ENCODE measurements at places on chromosomes 3 and 15. TPM values are rescaled to one million over a fixed set of nuclear protein-coding genes. Genes with fewer than 3 reads are reported as not detected.

SLC7A14 gene
- total RNA-seq, result under 0.01 TPM

HEG1 gene
- total RNA-seq, result 100 TPM

INSYN1 gene
- total RNA-seq, result 0.52 TPM

CASR gene
- not detected for total RNA-seq

ITIH1 gene
- total RNA-seq, result not detected

UBL7 gene
- total RNA-seq, result 81.8 TPM

GOLGA8Q gene
- total RNA-seq, result 0.24 TPM

AQP9 gene
- not detected for total RNA-seq

FGD5 gene
- total RNA-seq, result 0.24 TPM

GTPBP8 gene
- total RNA-seq, result 18.8 TPM

TF gene
- total RNA-seq, result 0.08 TPM

MYRIP gene
- total RNA-seq, result not detected

MYZAP gene
- total RNA-seq, result 0.72 TPM

KBTBD8 gene
- total RNA-seq, result 0.48 TPM

CD200R1 gene
- not detected for total RNA-seq

FBXL22 gene
- not detected for total RNA-seq

NMNAT3 gene
- 0.32 TPM for total RNA-seq

GRAMD2A gene
- total RNA-seq, result not detected

ISLR2 gene
- total RNA-seq, result 4.4 TPM

GOLGA6A gene
- 6.9 TPM for total RNA-seq

MKRN2OS gene
- total RNA-seq, result not detected

POPDC2 gene
- 0.13 TPM for total RNA-seq

CDAN1 gene
- 9.1 TPM for total RNA-seq

RBPMS2 gene
- not detected for total RNA-seq

SIDT1 gene
- 0.13 TPM for total RNA-seq

FRMD5 gene
- total RNA-seq, result 0.24 TPM

ARPIN gene
- total RNA-seq, result 11.6 TPM

TBCCD1 gene
- 14.0 TPM for total RNA-seq

AGTR1 gene
- 3.0 TPM for total RNA-seq

MASP1 gene
- 1.8 TPM for total RNA-seq

SKOR1 gene
- total RNA-seq, result 0.13 TPM

ITPKA gene
- total RNA-seq, result 44.2 TPM

PFN2 gene
- total RNA-seq, result 128 TPM

COL8A1 gene
- total RNA-seq, result 40.2 TPM

FETUB gene
- not detected for total RNA-seq

SELENOS gene
- total RNA-seq, result 105 TPM

FANCD2 gene
- total RNA-seq, result 20.2 TPM

MED12L gene
- total RNA-seq, result 0.80 TPM

ARRDC4 gene
- total RNA-seq, result 22.7 TPM

FANCD2OS gene
- total RNA-seq, result not detected

GOLGA8J gene
- total RNA-seq, result not detected

GOLGA8O gene
- 0.24 TPM for total RNA-seq

SLC22A14 gene
- total RNA-seq, result not detected

ANKRD34C gene
- total RNA-seq, result not detected

C3orf38 gene
- total RNA-seq, result 13.4 TPM

CA12 gene
- total RNA-seq, result 10.3 TPM

TXNRD3 gene
- total RNA-seq, result 6.7 TPM

STAC gene
- total RNA-seq, result 0.08 TPM

SCN11A gene
- total RNA-seq, result under 0.01 TPM

SPTSSB gene
- not detected for total RNA-seq

C3orf49 gene
- not detected for total RNA-seq

GREM1 gene
- total RNA-seq, result 96.8 TPM

RTP1 gene
- not detected for total RNA-seq

SENP8 gene
- total RNA-seq, result 2.3 TPM

TGM5 gene
- not detected for total RNA-seq
